ENCODE measurements at places on chromosomes 6 and 20. TPM values are rescaled to one million over a fixed set of nuclear protein-coding genes. Genes with fewer than 3 reads are reported as not detected.

The TSBP1 gene
- total RNA-seq = not detected

GRCh38 chr6:111032484-111033140 lies 50.8 kb downstream of the RPF2 start:
- DNase-seq = no peak
- no peaks in the 10 kb centered on the region for H3K4me1 ChIP-seq
- H3K27ac ChIP-seq = peak overlapping the region; percentile 10
- H3K27me3 ChIP-seq = no peaks in the 10 kb centered on the region
- no peaks in the 10 kb centered on the region for H3K36me3 ChIP-seq
- no peak overlapping the region for H3K4me3 ChIP-seq

GRCh38 chr20:50727792-50728485 lies 3.4 kb upstream of the PARD6B start:
- H3K27ac ChIP-seq = peak overlapping the region; percentile 85
- peak overlapping the region; percentile 21 for H3K4me3 ChIP-seq
- no peaks in the 10 kb centered on the region for H3K36me3 ChIP-seq
- no peaks in the 10 kb centered on the region for H3K4me1 ChIP-seq
- DNase-seq = no peak

- H3K4me1 ChIP-seq = no peaks in the 10 kb centered on the region
- H3K36me3 ChIP-seq = no peaks in the 10 kb centered on the region
- DNase-seq = no peak
- H3K27ac ChIP-seq = no peak overlapping the region
- H3K27me3 ChIP-seq = no peaks in the 10 kb centered on the region
These were observed 63.9 kb downstream of the FHL5 start for GRCh38 chr6:96626759-96627364.

GRCh38 chr20:33490023-33490933 lies at the start of gene CBFA2T2:
Gene CBFA2T2, plus strand, starts transcription at chr20:33490096. Its CDS starts 172 bp downstream, at chr20:33490268.
- DNase-seq = peak; percentile 77
- peak within 1 kb of the TSS; percentile 77 for H3K4me3 ChIP-seq
- H3K36me3 ChIP-seq = no peaks in the 10 kb centered on the region
